ENCODE measurements at places on chromosomes 5 and 9.

DNA sequence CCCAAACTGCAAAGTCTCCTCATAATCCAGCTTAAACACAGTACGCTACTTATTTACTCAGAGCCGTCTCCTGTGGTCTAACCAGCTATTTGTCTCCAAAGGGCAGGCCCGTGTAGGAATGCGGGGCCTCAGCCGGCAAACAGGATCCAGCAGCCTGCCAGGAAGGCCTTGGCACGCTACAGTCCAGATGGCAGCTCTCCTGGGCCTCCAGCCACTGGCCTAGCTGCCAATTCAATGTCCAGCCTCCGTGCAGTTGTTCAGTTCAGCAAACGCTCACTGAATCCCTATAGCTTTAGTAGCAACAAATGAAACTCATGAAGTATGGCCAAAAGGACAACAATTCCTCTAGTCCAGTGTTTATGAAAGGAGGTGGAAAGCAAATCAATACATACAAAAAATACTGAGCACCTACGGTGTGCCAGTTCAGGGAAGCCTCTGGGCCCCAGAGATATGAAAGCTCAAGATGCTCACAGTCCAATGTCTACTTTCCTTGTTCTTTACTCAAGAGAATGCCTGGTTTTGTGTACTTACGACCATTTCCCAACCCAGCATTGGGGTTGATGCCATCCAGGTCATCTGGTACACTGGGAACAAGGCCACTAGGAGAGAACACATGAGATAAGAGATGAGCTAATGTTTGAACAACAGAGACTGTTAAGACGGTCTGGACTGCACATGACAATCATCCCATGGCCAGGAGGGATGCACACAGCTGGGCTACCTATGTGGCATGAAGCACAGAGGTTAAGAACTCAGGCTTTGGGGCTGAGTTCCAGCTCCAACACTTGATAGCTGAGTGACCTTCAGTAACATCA is 8.3 kb downstream of the CDK5RAP2 start:
- DNase-seq: no peak

- no peak for DNase-seq
Measured at GRCh38 chr9:129497005-129497812, 123.7 kb downstream of the C9orf50 start.

- no peak for DNase-seq
Measured at GRCh38 chr9:22022396-22022795, 13.3 kb upstream of the CDKN2B start.

DNA sequence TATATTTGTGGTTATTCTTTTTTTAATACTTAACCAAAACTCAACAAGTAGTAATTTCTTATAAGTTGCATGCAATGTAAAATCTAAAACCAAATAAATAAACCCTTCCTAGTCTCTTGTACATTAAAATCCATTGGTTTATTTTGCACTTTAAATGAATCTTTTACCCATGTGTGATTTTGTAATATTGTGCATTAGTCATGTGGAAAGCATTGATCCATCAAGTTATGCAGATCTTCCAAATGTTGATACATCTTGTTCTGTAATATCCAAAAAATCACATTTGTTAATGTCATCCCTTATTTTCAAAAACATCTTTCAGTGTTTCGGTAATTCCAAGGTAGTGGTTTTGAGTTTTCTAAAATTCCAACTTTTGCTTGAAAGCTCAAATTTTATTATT is 63.3 kb downstream of the CWC27 start:
- no peak for DNase-seq

DNA sequence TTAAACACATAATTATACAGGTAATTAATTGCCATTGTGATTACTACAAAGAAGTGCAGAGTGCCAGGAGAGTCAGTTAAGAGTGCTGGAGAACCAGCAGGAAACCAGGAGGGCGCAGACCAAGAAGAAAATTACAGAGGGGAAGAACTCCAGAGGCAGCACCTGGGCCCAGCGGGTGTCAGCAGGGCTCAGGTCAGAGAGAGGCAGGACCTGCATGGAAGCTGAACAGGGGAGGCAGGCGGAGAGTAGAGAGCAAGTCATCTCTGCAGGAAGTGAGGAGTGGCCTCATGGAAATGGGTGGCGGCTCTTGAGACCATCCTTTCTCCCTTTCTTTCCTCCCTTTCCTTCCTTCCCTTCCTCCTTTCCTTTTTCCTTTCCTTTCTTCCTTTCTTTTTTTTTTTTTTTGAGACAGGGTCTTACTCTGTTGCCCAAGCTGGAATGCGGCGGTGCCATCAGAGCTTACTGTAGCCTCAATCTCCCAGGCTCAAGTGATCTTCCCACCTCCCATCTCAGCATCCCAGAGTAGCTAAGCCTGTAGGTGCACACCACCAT is 4.0 kb upstream of the ZBTB34 start:
- DNase-seq: no peak

DNA sequence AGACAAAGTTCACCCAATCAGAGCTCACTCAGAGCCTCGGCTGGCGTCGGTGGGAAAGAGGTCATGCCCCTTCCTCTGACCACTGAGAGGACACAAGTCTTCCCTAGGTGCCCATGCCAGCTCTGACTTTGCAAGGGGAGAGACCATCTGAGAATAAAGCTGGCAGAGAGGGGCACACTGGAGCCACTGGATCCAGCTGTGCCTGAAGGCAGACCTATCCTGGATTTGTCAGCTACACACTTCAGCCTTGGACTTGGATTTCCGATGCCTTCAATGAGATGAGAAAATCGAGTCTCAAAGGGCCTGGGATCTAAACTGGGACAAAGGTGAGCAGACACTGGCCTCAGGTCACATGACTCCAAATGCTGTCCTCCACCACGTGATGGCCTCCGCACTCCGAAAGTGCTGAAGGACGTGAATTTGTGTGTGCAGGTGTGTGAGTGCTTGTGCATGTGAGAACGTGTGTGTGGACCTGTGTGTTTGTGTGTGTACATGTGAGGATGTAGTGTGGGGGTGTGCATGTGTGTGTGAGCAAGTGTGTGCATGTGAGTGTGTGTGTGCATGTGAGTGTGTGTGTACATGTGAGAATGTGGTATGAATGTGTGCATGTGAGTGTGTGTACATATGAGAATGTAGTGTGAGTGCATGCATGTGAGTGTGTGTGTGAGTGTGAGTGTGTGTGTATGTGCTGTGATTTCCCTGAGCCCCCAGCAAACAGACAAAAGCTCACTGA is 37.9 kb downstream of the BARX1 start:
- no peak for DNase-seq

GRCh38 chr9:90870621-90871326 is 69.2 kb downstream of the SYK start:
- peak; percentile 60 for DNase-seq

GRCh38 chr9:93827545-93828330 is 127.4 kb downstream of the BARX1 start:
- DNase-seq: peak; percentile 45

- DNase-seq: no peak
Measured at GRCh38 chr5:141787376-141787775, 90.8 kb downstream of the PCDH1 start.

- DNase-seq: no peak
Measured at GRCh38 chr5:157959370-157959769, 100.4 kb upstream of the CLINT1 start.
